ENCODE measurements at places on chromosomes 3 and 15.

GRCh38 chr3:16427103-16427965 lies 86.2 kb downstream of the RFTN1 start:
- peak; percentile 87 for DNase-seq

DNA sequence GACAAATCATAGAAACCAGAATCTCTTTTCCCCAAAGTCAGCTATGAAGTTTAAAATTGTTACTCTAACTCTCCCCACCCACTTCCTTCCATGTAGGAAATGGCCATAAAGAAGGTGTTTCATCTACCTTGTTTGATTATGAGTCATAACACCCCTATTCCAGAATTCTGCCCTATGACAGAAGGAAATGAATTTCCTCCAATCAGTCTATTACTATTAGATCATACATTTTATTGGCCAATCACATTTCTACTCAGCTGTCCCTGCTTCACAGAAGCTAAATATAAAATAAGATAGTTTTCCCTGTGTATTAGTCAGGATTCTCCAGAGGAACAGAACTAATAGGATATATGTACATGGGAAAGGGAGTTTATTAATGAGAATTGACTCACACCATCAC lies 102.1 kb downstream of the TGFBR2 start:
- no peak for DNase-seq

DNA sequence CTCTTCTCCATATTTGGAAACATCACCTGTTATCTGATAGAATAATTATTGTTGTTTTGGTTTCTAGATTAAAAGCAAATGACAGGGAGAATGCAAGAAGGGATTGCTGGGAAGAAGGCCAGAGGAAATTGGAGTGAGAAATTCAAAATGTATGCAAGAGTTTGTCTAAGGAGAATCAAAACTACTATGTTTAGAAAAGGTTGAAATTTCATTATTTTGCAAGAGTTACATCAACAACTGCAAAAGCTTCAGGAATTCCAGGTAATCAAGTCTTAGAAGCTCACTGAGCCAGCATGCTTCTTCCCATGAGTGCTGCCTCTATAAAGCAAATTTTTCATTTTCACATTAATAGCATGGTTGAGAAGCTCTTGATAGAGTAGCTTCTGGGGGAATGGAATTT lies 177.2 kb upstream of the GBE1 start:
- DNase-seq, result no peak

DNA sequence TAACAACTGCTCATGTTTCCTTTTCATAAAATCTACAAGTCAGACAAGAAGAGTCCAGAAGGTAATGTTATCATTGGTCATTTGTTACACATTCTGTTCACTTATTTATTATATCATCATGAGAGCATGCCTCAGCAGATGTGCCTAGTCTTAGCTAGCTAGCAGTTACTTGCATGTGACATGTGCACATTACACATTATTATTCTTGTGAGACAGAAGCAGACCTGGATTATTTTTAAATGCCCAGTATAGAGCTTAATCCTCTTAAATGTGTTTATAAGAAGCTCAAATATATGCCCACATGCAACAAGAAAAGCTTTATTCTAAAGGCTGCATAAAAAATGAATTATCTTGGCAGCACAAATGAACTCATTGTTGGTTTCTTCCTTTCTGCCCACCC lies 12.6 kb downstream of the YEATS2 start:
- DNase-seq, result no peak

DNA sequence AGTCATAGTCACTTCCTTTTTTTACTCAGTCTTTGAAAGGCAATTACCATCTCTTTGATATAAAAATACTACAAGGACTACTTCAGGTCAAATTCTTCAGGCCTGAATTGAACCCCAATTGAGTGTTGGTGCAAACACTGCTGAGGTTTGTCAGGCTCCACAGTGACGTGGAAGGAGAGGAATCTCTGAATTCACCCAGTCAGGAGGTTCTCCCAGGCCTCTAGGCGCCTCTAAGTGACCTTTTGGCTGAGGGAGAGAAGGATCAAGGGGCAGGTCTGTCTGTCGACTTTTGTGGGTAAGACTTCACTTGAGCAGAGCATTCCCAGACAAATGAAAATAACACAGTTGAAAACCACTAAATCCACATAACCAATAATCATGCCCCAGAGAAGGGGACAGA lies 227.6 kb upstream of the CHRNA7 start:
- no peak for DNase-seq

DNA sequence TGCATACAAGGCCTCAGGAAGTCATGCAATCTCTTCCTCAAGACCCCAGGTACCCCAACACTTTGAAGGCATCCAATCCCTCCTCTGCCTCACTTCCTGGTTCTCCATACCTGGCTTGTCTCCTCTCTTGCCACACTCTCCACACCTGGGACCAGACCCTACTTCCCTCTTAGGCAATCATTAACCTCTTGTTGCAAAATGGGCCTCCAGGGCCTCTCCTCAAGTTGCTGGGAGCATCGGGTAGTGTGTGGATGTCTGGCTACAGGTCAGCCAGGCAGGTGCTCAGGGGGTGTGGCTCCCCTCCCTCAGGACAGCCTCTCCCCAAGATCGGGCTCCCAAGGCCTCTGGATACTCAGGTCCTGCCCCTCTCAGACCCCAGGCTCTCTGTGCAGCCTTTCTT lies 8.6 kb downstream of the PLA2G4E start:
- no peak for DNase-seq

DNA sequence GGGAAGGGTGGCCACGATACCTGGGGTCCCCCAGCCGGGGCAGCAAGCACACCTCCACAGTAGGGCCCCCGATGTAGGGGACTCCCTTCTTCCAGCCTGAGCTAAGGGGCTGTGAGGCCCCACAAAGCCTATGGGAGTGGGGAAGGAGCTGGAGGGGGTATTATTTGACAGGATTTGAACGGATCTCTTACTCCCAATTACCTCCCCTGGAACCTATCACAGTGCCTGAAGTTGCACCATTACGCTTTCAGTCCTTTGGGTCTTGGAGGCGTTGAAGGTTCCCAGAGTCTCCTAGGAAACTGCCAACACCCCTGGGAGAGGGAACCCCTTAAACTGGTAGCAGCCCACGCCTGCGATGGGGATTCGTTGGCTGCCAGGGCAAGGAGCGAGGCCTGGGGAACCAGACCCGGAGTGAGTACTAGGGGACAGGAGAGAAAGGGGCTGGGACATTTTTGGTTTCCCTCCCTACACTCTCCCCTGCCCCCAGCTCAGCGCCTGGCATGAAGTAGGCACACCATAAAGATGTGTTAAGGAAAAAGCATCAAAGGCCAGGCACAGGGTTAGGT lies 409 bp upstream of the LHFPL4 start:
- no peak for DNase-seq

DNA sequence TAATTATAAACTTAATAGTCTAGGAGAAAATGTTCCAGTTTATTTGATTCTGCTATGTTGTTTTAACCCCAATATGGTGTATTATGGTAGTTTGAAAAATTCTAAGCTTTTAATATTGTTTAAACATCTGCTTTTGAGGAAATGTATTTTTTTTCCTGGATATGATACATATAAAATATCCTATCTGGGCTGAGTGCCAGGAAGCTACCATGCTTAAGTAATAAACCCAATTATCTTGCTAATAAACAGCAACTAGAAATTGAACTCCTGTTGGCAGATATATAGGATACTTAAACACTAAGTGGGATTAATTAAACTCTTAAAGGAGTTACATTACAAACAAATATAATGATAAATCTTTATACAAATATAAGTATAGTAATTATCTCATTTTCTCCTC lies 293.7 kb upstream of the GRM7 start:
- no peak for DNase-seq

DNA sequence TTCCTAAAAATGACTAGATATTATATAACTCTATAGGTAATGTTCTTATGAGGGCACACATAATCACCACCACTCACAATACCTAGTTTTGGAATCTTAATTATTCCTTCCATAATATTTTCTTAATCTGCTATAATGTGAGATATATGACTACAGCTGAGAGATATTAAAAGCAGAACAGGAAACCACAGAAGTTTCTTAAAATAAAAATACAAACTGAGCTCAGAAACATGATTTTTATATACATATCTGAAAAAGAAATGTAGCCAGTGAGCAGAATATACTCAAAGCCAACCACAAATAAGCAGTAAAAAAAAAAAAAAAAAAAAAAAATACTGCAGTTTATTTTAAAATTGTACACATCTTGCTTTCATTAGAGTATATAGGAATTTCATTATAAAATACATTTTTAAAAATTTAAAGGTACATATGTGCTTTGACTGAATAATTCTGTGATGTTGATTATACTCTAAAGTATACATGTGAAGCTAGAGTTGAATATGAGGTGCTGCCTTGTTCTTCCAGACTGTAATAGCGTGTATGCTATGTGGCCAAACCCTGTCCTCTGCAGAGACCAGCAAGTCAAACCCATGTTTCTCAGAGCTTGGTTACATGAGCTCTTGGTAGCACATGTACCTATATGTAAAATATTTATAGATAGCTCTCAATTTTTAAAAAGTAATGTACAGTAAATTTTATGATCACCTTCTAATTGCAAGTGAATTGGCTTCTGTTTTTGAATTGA lies 175.0 kb downstream of the UBE2E2 start:
- no peak for DNase-seq

DNA sequence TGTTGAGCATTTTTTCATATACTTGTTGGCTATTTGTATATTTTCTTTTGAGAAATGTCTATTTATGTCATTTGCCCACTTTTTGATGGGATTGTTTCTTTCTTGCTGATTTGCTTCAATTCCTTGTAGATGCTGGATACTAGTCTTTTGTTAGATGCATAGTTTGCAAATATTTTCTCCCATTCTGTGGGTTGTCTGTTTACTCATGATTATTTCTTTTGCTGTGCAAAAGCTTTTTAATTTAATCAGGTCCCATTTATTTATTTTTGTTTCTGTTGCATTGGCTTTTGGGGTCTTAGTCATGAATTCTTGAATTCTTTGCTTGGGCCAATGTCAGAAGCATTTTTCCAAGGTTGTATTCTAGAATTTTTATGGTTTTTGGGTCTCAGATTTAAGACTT lies 251.7 kb downstream of the WNT5A start:
- DNase-seq, result no peak

DNA sequence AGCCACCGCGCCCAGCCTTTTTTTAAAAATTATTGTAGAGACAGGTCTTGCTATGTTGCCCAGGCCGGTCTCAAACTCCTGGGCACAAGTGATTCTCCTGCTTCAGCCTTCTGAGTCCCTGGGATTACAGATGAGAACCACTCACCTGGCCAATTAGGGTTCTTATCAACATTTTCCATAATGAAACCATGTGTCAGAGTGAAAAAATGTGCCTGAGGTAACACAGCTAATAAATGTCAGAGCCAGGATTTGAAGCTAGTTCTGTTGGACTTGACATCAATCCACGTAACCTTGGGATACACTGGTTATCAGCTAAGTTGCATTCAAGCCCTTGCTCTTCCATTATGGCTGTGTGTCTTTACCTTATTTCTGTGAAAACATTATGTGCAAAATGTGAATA lies 29.1 kb downstream of the CHST14 start:
- no peak for DNase-seq

GRCh38 chr15:83538682-83539081 lies 91.5 kb downstream of the SH3GL3 start:
- DNase-seq, result no peak

GRCh38 chr3:10928961-10929471 lies 63.5 kb upstream of the SLC6A1 start:
- no peak for DNase-seq

DNA sequence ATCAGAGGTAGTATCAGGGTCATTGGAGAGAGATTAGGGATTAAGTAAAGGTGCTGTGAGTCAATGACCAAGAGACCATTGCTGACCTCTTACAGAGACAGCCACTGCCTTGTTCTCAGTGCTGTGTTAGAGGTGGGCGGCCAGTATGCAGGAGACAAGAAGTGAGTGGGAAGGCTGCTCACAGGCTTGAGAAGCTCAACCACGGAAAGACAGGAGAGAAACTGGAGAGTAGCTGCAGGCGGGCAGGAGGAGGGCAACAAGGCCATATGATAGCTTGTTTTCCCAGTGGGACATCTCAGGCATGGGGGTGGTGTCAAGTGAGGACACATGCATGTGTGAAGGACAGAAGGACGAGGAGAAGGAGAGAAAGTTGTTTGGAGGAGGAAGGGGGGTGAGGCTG lies 237.3 kb downstream of the PDCD6IP start:
- no peak for DNase-seq

GRCh38 chr3:52600258-52600657 lies 63.9 kb downstream of the UQCC5 start:
- DNase-seq, result no peak

GRCh38 chr3:59566481-59566975 lies 516.7 kb upstream of the CFAP20DC start:
- DNase-seq, result no peak

- DNase-seq, result peak; percentile 31
Measured at GRCh38 chr3:36447061-36447460, 66.8 kb downstream of the STAC start.

- DNase-seq, result no peak
Measured at GRCh38 chr3:27699067-27699466, 23.1 kb downstream of the EOMES start.

DNA sequence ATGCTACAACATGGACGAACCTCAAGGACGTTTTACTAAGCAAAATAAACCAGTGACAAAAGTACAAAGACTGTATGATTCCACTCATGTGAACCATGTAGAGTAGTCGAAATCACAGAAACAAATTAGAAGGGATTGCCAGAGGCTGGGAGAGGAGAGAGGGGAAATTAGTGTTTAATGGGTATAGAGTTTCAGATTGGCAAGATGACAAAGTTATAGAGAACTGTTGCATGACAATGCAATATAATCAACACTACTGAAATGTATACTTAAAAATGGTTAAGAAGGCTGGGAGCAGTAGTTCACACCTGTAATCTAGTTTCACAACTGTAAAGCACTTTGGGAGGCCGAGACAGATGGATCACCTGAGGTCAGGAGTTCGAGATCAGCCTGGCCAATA lies 36.9 kb downstream of the PLS1 start:
- no peak for DNase-seq

DNA sequence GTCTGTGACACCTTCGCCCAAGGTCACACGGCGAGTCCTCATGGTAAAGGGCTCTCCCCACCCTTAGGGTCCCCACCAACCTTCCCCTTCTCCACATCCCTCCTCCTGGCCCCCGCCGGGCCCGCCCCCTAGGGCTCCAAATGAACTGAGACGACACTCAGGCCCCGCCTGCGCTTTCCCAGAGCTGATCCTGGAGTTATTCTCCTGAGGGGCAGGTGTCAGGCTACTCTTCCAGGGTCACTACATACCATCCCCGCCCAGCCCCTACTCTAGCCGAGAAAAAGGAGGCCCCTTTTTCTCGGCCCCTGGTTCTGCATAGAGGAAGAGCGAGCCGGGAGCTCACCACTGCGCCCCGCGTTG lies 292 bp downstream of the USP4 start:
- DNase-seq, result peak; percentile 17

DNA sequence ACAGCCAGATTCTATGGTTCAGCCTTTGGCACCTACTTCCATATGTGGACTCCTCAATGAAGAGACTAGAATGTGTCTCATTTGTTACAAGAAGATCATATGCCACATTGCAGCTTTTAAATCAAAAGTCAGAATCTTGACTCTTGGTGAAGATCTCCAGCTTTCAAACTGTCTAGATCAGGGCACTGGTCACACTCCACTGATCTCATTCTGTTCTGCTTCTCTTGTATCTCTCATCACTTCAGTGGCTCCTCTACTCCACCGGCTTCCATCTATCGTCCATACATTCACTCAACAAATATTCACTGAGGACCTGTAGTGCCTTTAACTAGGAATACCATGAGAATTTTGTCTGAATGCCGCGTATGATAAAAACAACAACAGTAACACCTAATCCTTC lies 203.3 kb upstream of the LPP start:
- DNase-seq, result no peak

GRCh38 chr3:101200461-101200860 lies 119.9 kb downstream of the IMPG2 start:
- DNase-seq, result no peak

- DNase-seq, result no peak
Measured at GRCh38 chr3:71269906-71270305, 313.6 kb downstream of the FOXP1 start.
